Cardiac fibroblast (primary cell): ENCODE measurements at places on chromosomes 6 and 20.

DNA sequence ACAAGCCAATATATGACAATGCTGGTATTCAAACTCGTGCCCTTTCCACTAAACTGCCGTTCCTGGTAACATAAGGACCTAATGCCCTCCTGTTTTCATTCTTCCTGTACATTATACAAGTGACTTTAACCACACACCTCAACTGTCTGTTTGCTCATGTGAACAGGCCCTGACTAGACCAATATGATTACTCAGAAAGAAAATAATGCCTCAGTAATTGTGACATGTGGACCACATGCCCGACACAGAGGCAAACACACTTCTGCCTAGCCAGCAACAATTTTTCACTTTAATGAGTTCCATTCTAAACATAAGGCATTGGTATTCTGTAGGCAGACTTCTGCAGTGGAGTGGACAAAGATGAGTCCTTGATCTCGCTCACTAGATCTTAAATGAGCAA, 30.0 kb downstream of the SLC22A16 start:
- DNase-seq, result no peak

DNA sequence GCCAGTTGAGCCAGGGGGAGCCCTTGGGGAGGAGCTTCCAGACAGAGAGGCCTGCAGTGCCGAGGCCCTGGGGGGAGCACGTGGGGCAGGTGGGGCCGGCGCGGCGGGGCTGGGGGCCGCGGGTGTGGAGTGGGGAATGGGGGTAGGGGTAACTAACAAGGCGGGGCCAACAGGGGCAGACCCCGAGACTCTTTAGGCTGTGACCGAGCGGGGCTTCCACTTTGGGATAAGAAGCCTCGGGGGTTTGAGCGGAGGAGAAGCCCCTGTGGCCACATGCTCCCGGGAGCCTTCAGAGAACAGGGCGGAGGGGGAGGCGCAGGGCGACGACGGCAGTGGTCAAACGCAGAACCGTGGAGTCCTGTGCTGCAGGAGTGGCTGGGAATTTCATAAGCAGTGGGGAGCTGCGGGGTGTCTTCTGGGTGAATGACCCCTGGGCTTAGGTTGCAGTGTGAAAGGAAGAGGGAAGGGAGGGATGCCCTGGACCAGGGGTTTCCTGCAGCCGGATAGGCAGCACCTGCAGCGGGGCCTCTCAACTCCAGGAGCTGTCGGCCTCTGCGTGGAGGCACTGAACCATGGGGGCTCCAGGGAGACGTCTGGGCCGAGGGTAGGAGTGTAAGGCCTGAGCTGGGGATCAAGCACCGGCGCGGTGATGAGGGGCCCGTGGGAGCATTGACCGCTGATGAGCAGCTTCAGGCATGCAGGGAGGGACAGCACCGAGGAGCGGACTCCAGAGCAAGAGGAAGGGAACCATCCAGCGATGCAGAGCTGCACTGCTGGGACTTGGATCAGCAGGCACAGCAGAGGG, 121.0 kb downstream of the SYNDIG1 start:
- no peak for DNase-seq

- DNase-seq, result peak; percentile 11
Observed at GRCh38 chr6:136920216-136920615, 1.9 kb upstream of the SLC35D3 start.

- no peak for DNase-seq
Observed at GRCh38 chr6:43622541-43622940, 6.5 kb downstream of the GTPBP2 start.
